ENCODE measurements at places on chromosomes 3 and 15.

DNA sequence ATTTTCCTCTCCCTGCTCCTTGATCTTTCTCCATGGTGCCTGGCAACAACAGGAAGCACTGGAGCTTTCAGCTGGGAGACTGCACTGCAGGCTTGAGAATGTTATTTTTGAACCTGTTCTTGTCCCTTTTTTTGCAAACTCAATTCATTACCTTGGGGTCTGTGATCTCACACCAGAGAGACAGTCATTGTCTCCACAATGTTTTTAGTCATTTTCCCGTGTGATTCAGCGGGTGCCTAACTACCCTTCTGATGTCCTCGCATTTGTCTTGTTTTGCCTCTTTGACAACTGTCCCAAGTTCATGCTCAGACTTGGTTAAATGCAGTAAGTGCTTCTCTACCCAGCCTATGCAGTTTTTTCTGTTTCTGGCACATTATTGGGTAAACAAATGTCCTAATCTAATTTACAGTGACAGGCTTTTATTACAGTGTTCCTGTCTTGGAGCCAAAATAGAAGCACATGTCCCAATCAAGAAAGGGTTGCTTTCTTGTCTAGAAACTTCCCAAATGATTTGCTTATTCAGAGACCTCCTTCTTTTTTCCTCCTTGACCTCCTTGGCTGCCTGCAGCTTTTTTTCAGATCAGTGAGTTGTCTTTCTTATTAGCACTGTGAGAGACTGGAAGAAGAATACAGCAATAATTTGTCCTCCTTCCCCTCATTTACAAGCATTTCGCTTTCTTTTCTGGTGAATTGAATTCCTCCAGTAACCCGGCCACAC, 162.4 kb downstream of the NSUN3 start:
- DNase-seq: no peak

- no peak for DNase-seq
Observed at GRCh38 chr3:130404401-130404800, 58.9 kb downstream of the COL6A5 start.

- DNase-seq: no peak
Observed at GRCh38 chr15:101118615-101119014, 133.2 kb downstream of the CHSY1 start.

- no peak for DNase-seq
Observed at GRCh38 chr3:24688446-24689148, 193.9 kb upstream of the THRB start.

- DNase-seq: no peak
Observed at GRCh38 chr15:42819786-42820185, 82.9 kb upstream of the CDAN1 start.

- no peak for DNase-seq
Observed at GRCh38 chr3:162367429-162368260, 871.0 kb downstream of the OTOL1 start.

DNA sequence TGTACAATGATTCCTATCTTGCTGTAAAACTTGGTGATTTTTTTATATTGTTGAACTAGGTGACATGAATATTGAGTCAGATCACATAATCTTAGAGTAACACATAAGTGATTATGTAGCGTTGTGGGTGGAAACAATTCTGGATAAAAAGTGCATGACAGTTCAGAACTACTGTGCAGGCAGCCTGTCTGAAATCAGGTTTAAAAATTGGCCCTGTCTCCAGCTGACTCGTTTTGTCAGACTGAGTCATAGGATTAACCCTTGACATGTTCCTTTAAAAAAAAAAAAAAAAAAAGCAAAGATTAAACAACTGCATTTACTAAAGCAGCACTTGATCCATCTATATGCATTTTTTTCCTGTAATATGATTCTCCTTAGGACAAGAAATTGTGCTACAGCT, 160.0 kb upstream of the CGNL1 start:
- DNase-seq: no peak

DNA sequence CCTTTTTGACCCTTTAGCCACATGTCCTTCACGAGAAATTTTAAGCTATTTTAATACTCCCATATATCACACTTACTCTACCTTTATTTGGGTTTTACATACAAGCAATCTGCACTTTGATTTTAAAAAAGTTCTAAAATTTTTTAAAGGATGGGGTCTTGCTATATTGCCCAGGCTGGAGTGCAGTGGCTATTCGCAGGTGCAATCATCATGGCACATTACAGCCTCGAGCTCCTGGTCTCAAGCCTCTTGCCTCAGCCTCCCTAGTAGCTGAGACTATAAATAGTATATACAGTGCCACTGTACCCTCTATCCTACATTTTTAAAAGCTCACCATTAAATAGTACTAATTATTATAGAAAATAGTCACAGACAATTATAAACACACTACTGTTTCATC, 29.9 kb downstream of the NIT2 start:
- DNase-seq: no peak

GRCh38 chr3:195079636-195080035, 191.3 kb downstream of the XXYLT1 start:
- no peak for DNase-seq

- no peak for DNase-seq
Observed at GRCh38 chr3:128252083-128252482, 98.8 kb downstream of the EEFSEC start.

All from AG09319 (cell line).